ENCODE measurements at places on chromosomes 7 and 10. TPM values are rescaled to one million over a fixed set of nuclear protein-coding genes. Genes with fewer than 3 reads are reported as not detected.

DNA sequence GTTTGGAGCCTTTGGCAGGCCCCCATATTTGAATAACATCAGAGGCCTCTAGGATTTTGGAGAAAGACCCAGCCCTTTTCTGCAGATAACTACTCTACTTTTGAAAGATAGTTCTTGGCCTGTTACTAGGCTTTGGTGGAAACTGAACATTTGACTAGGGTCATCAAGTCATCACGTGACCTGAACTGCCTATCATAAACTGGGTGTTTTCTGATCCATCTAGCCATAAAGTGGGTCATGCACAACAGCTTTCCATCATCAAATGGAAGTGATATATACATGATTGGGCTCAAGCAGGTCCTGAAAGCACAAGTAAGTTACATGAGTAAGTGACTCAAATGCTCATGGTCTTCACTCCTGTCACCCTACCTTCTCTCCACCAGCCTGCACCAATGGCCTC lies 552.3 kb upstream of the GRM3 start:
- no peak for DNase-seq

DNA sequence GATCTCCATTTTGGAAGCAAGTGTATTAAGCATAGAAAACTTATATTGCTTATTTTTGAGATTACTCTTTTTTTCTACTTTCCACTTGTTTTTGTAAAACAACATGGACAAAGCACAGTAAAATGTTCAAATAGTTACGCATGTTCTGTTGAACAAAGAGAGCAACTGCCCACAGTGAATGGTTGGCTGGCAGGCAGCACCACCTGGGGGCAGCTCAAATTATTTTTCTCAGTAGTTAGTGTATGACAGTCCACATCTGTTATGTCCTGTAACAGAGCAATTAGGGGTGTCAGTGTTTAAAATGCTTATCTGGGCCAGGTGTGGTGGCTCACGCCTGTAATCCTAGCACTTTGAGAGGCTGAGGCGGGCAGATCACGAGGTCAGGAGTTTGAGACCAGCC lies 46.1 kb upstream of the CACUL1 start:
- peak; percentile 58 for DNase-seq

DNA sequence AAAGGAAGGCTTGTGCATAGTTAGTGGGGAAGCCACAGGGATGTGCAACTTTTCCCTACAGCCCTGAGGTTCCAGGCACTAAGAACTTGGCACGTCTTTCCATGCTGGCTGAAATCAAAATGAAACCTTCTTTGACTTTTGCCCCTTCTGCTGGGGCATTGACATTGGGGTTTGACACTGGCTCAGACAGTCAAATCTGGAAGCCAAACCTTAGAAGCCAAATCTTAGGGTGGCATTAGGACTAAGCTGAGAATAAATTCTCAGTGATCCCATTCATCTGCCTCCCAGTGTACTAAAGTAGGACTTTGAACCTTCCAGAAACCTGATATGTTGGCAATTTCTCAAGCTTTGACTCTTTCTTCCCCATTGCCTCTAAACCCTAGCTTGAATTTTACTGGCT lies 31.3 kb upstream of the INSYN2A start:
- DNase-seq: no peak

GRCh38 chr7:2029211-2029905 lies 203.4 kb downstream of the MAD1L1 start:
- DNase-seq: peak; percentile 35

DNA sequence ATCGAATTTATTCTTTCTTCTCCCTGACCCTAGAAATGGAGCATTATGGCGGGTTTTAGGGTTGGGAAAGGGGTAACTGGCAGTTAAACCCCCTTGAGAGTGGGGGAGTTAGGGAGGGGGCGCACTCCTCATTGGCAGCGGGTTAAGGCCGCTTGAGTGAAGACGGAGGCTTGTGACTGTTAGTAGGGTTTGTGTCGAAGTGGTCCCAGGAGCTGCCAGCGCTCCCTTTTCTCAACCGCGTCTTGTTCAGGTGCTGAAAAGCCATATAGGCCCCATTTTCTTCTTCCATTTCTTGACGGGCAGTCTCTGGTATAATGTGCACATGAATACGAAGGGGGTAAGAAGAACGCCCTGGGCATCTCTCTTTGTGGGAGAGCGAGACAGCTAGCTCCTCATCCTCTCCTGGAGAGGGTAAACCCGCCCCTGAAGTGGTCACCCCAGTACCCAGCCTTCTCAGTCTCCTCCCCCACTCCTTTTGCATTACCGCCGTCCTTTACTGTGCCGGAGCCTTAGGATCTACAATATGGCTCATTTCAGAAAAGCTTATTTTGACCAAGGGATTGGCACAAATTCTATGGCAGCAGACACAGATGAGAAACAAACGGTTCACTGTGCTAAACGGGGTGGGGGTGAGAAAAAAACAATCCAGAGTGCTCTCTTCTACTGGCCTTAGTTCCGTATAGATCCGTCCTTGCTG lies 836 bp downstream of the KMT2E start:
- DNase-seq: peak; percentile 67

GRCh38 chr7:143318661-143319060 lies 2.8 kb downstream of the CLCN1 start:
- DNase-seq: no peak

DNA sequence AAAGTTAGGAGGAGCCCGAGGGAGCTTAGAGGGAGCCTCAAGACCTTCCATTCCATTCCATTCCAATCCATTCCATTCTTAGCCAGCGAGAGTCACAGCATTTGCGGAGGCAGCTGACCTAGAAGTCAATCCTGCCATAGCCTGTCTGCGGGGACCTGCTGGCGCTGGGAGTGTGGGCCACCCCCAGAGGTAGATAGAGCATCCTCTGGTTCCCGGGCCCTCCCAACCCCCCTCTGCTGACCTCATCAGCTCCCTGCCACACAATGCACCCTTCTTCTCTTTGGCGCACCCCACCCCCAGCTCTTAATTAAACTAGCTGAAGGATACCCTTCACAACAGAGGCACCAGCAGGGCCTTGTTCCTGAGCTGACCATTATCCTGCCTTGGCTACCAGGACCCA lies 152.5 kb upstream of the ZMIZ1 start:
- DNase-seq: peak; percentile 42

DNA sequence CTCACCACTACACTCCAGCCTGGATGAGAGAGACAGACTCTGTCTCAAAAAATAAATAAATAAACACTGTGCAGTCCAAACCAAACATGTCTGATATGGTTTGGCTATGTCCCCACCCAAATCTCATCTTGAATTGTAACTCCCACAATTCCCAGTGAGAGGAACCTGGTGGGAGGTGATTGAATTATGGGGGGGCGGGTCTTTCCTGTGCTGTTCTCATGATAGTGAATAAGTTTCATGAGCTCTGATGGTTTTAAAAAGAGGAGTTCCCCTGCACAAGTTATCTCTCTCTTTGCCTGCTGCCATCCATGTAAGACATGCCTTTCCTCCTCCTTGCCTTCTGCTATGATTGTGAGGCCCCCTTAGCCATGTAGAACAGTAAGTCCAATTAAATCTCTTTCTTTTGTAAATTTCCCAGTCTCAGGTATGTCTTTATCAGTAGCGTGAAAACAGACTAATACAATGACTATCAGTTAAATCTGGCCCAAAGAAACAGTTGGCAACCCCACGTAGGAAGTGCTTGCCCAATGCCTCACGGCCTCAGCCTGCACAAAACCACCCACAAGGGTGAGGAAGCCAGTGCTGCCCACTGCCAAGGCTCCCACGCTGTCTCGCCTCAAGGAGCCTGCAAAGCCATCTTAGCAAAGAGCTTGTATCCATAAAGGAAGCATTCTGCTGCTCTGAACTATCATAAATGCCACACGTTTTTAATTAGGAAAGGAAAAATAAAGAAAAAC lies 64.7 kb downstream of the PIK3AP1 start:
- DNase-seq: peak; percentile 79

GRCh38 chr7:95972523-95972922 lies 200.2 kb downstream of the DYNC1I1 start:
- DNase-seq: no peak

DNA sequence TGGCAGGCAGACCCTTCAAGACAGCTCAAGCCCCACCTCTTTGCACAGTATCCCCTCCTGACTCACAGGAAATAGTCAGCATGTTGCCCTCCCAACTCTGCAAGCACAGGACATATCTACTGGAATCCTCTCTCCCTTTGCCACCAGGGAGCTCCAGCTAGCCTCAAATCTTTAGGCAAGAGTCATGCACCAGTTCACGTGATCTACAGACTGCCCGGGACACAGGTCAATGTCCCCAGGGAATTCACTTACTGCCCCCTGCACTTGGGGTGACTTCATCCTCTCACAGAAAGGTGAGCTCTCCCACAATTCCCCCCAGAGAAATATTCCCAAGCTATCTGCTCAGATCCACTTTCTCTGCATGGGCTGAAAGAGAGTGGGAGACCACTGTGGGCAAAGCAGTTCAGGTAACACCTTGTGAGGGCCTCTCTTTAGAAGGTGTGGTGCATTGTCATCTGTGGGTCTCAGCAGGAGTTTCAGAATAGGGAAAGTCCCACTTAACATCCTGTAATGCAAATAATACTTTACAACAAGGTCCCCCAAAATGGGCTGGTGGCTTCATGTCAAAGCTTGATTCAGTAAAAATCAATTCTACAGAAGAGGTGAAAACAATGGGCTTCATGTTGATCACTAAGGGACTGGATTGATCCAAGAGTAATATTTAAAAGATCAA lies 129.9 kb downstream of the NOC3L start:
- DNase-seq: no peak

GRCh38 chr10:97185326-97186058 lies at the start of gene SLIT1:
SLIT1 (minus strand) TSS chr10:97185959; CDS start chr10:97185674, 285 bp downstream.
- DNase-seq: peak; percentile 51

- no peak for DNase-seq
These were observed 25.1 kb upstream of the NDST2 start for GRCh38 chr10:73836427-73836980.

DNA sequence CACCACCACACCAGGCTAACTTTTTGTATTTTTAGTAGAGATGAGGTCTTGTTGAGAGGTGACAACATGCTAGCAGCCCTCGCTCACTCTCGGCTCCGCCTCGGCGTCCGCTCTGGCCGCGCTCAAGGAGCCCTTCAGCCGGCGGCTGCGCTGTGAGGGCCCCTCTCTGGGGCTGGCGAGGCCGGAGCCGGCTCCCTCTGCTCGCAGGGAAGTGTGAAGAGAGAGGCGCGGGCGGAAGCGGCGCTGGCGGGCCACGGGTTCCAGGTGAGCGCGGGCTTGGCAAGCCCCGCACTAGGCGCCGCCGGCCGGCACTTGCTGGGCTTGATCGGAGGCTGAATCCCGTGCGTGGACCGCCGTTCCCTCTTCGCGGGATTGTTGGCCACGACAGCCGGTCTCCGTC lies 83.0 kb downstream of the EEPD1 start:
- DNase-seq: peak; percentile 73

DNA sequence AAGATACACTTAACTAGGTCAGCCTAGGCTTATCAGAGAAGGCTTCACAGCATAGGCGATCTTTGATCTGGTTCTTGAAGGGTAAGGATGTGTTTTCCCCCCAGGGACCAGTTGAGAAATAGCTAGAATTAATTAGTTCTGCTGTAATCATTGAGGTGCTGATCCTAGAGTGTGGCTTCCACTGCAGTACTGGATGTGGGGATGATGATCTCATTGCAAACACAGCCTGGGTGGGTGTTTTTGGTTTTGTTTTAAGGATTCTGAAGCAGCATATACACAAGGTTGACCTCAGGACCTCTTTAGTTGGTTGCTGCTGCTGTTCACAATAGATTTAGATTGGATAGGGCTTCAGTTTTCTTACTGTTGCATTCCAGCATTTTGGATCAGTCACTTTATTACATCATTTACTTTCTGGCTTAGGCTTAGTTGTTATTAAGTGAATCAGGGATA lies 159.7 kb downstream of the AUTS2 start:
- no peak for DNase-seq

DNA sequence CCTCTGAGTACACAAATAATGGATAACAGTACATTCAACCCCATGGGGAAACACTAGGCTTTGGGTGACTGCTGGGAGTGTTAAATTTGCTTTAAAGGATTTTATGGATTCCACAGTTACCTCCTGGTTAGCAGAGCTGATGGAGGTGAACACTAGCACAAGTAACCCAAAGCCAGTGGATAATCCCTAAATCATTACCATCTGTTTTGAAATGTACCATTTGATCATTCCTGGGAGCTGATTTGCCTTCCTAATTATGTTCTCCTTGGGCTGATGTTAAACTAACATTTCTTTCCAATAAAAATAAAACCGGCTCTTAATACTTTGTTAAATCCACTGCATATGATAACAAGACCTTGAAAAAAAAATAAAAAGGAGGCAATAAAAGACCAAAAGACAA lies 493.9 kb downstream of the PLXNA4 start:
- DNase-seq: no peak

- no peak for DNase-seq
These were observed 167.9 kb upstream of the PRSS1 start for GRCh38 chr7:142581341-142581740.

- no peak for DNase-seq
These were observed 246.6 kb downstream of the XPNPEP1 start for GRCh38 chr10:109676703-109677102.

GRCh38 chr7:51261950-51262795 lies 54.4 kb downstream of the COBL start:
- DNase-seq: no peak

- DNase-seq: no peak
These were observed 116.7 kb downstream of the CYP26A1 start for GRCh38 chr10:93190372-93190771.

DNA sequence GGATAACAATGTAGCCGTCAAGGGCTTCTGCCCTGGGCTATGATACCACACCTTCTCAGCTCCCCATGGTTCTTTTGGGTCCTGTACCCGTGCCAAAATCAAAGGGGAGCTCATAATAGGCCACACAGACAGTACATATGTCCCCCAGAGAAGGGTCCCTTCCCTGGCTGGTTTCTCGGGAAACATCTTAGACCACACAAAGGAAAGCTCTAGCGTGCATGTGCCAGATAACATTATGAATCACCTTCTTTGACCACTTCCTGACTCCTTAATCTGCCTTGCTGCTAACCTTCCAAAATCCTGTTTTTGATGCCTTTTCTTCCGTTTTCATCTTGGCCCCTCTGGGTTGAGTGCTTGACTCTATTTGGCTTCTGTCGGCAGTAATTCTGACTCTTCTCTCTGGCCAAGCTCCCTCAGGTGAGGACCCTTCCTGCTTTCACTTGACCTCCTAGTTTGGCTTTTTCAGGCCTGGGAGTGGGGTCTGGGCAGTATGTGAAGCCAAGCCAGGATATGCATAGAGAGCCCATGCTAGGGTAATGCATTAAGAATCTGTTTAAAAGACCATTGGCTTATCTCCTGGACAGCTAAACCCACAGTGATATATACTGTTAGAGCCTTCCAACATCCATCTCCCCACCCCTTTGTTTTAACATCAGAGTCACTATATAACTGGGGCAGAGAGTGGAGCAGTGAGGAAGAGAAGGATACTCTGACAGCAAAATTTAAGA lies 84.8 kb downstream of the ANLN start:
- DNase-seq: no peak

The AMZ1 gene
- total RNA-seq: 0.29 TPM

The TMEM270 gene
- total RNA-seq: not detected

The CAPZA2 gene
- 249 TPM for total RNA-seq

The ATP6V0A4 gene
- total RNA-seq: 2.4 TPM

The CNTNAP2 gene
- 0.41 TPM for total RNA-seq

The LHFPL3 gene
- total RNA-seq: not detected

The RBM28 gene
- total RNA-seq: 28.3 TPM

The GARIN1A gene
- total RNA-seq: 2.1 TPM

The RNF133 gene
- 1.2 TPM for total RNA-seq

The EPHB6 gene
- total RNA-seq: 12.8 TPM

Data from upper lobe of right lung (tissue), 1 donor.